D341Med (cell line): ENCODE measurements at places on chromosomes 7 and 10.

DNA sequence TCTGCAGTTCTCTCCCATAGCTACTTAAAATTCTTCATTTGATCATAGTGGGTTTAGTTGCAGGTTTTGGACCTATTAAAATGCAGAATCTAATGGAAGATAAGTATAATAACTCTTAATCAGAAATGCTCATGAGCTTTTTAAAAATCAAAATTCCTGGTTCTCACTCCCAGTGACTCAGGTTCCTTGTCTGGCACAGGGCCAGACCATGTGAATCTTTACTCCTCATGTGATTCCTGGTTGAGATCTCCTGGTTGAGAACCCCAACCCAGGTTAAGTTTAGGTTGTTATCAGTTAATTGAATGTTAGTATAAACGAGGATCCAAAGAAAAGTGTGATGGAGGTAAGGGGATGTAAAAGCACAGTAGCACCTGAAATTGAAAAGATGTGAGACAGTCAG, 17.5 kb upstream of the TRUB1 start:
- no peak for DNase-seq

GRCh38 chr7:33809228-33809627, 96.1 kb upstream of the BMPER start:
- DNase-seq, result no peak

DNA sequence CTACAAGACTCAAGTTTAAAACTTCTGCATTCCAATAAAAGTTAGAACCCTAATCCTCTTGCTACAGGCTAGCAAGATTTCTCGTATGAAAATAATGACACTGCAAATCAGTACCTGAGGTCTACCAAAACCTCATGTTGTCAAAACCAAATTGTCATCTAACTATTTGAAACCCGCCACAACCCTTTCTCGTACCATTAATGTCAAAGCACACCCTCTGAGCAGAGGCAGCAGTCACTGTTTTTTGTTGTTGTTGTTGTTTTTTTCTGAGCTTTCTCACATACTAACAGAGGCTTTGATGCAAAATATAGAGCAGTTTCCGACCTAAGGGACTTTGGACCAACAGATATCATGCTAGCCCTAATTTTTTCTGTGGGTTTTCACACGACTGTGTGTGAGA, 563.9 kb upstream of the C7orf33 start:
- no peak for DNase-seq

DNA sequence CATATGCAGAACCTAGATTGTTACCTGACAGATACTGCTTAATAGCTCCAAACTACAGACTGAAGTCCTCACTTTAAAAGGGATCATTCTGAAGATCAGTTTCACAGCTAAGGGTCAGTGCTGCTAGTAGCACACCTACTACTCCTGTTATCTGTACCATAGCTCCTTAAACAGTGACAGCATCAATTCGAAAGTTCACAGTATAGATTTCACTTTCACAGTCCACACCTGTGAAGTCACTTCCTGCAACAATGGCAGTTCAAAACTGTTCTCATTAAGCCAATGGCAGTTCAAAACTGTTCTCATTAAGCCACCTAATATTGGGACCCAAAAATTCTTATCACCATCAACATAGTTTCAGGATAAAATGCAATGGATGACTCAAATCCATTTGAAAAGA, 10.7 kb upstream of the FHIP2A start:
- no peak for DNase-seq

DNA sequence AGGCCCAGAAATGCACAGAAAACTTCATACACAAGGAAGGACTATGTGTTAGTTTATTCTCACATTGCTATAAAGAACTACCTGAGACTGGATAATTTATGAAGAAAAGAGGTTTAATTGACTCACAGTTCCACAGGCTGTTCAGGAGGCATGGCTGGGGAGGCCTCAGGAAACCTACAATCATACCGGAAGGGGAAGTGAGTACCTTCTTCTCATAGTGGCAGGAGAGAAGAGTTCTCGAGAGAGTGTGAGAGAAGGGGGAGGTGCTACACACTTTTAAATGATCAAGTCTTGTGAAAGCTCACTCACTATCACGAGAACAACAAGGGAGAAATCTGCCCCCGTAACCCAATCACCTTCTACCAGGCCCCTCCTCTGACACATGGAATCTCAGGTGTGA, 16.8 kb upstream of the RAMP3 start:
- DNase-seq, result no peak

GRCh38 chr10:24900888-24901685, 51.3 kb downstream of the PRTFDC1 start:
- no peak for DNase-seq

GRCh38 chr10:60187691-60188090, 202.0 kb downstream of the ANK3 start:
- DNase-seq, result no peak

DNA sequence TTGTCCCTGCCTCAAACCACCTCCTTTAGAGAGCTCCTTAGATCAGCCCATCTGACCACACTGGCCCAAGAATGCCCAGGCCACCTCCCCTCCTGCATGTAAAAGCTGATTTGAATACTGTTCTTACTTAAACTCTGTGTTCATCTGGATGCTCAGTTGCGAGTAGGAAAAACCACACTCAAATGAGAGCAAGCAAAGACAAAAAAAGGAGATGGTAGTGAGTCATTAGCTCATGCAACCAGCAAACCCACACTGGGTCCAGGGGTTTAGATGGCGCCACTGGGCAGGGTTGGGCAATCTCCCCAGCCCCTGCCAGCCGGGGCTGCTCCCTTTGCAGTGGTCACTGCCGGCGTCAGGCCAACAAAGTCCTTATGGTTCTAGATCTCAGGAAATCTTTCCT, 32.7 kb downstream of the TSPAN15 start:
- no peak for DNase-seq

DNA sequence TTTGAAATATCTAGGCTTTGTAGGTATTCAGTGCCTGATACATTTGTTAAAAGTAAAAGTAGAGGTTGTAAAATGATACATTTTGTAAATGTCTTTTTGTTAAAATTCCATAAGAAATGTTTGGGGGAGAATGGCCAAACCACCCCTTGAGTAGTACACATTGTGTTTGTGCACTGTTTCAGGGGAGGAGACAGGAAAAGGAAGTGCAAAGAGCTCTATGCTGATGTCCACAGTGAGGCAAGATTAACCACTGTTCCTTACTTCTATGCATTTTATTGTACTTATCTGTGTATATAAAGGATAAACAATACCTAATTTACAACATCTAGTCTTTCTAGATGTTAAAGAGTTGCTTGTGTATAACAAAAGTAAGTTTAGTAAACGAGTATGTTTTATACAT, 7.4 kb upstream of the CYCS start:
- DNase-seq, result no peak
